NK-92 treated with Interleukin-12 subunit alpha and Interleukin-12 subunit beta, amount 100 ng/mL, for 24 hours (cell line): ENCODE measurements at places on chromosomes 2 and 18.

- no peak for DNase-seq
These were observed 664.4 kb downstream of the NYAP2 start for GRCh38 chr2:226063704-226064440.

- DNase-seq = no peak
These were observed 326.4 kb downstream of the DYSF start for GRCh38 chr2:71779774-71780105.

DNA sequence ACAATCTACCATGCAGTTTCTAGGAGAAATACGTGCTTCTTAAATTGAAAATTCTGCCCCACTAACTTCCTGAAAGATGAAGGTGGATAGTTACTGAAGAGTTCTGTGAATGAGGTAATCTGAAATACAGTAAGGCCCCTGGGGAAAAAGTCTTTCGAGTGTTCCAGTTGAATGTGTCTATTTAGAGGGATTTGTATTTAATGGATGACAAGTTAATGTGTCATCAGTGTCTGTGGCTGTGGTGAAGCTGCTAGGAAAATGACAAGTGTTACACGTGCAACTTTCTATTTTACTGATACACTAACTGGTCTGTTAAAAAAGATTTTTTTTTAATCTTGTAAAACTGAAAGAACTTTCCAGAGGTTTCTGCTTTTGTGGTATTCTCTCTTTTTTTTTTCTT, 384.6 kb downstream of the STK39 start:
- no peak for DNase-seq

- no peak for DNase-seq
These were observed 28.2 kb upstream of the IL1R1 start for GRCh38 chr2:102114290-102114721.

DNA sequence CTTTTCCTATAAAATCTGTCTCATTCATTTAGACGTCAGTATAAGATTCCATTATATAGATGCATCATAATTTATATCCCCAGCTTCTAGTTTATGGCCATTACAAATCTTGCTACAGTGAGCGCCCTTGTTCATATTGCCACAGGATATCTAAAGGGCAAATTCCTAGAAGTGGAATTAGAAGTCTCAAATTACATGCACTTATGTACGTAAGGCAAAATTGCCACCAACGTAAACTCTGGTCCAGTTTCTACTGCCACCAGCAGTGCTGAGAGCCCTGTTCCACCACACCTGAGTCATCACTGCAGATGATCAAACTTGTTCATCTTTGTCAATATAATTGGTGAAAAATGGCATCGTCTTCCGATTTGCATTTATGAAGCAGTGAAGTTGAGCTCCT, 90.9 kb upstream of the ID2 start:
- no peak for DNase-seq

GRCh38 chr2:9315280-9315847, 108.0 kb downstream of the ITGB1BP1 start:
- DNase-seq = no peak

- no peak for DNase-seq
These were observed 46.3 kb upstream of the CREB1 start for GRCh38 chr2:207483477-207483876.

DNA sequence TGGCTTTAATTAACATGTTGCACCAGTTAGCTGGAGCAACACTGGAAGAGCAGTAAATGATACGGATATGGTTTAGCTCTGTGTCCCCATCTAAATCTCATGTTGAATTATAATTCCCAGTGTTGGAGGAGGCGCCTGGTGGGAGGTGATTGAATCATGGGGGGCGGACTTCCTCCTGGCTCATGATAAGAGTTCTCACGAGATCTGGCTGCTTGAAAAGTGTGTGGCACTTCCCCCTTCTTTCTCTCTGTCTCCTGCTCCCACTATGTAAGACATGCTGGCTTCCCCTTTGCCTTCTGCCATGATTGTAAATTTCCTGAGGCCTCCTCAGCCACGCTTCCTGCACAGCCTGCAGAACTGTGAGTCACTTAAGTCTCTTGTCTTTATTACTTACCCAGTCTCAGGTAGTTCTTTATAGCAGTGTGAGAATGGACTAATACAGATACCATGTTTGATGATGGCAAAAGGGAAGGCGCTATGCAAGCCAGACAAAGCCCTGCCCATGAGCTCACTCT, 963.6 kb downstream of the SOCS6 start:
- no peak for DNase-seq

DNA sequence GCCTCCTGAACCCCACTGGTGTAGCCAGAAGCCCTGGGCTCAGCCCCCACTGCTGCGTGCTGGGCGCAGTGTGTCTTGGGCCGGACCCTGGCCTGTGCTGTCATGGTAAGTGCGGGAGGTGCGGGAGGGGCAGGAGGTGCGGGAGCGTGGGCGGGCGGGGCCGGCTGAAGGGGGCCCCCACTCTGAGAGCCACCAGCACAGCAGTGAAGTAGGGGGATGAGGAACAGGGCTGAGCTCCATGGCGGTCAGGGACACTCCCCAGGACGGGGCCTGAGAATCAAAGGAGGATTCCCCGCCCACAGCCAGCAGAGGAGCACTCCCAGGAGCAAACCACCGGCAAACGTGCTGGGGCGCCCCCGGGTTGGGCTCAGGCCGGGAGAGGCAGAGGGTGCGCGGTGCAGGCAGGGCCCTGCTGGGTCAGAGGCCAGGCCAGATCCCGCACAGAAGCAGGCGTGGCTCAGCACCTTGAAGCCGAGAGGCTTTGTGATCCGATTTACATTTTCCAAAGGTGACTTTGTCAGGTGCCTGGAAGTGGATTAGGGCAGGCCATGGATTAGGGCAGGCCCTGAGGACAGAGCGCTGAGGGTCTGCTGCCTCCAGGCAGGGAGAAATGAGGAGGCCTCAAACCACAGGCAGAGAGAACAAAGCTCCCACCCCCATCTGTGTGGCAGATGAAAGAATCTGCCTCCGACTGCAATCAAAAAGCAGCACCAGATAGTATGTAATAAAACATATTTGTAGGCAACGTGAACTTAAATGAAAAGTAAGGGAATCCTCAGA, 152.0 kb upstream of the RAB6C start:
- DNase-seq = no peak

DNA sequence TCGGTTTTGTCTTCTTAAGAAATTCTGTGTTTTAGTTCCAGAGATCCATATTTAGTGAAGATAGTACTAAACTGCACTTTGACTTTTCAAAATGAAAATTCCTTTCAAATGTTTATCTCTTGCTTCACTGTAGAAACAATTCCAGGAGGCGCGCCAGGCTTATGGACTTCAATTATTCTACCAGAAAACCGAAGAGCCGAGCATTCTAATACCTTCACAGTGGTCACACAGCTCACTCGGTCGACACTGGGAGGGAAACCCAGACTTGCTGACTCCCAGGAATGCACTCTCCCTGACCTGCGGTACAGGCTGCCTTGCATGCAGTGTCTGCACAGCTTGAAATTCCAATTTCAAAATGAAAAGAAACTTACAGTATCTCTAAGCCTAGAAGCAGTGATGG, 119.9 kb upstream of the PIEZO2 start:
- DNase-seq = no peak

DNA sequence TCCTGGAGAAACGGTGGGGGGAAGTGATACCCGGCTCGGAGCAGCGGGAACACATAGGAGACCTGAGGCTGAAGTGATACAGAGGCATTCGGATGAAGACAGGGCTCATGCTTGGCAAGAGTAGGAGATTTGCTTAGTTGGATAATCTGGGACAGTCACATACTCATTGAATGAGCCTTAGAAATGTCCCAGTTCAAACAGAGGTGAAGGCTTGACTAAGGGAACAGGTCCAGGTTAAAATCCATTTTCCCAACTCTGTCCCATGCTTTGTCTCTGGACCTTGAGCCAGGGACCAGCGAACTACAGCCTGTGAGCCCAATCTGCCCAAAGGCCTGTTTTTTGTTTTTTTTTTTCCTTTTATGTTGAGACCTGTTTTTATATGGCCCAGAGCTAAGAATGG, 1.3 kb downstream of the UGT1A6 start:
- DNase-seq = no peak

DNA sequence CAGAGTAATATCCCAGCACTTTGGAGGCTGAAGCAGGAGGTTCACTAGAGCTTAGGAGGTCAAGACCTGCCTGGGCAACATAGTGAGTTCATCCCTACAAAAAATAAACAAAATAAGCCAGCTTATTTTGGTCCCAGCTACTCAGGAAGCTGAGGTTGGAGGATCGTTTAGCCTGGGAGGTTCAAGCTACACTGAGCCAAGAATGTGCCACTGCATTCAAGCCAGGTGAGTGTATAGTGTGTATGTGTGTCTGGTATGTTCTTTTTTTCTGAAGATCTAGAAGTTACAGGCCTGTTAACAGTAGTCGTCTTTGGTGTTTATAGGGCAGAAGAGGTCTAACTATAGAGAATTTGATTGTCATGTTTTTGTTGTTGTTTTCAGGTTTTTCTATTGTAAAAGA, 40.2 kb downstream of the ZC3H15 start:
- no peak for DNase-seq

DNA sequence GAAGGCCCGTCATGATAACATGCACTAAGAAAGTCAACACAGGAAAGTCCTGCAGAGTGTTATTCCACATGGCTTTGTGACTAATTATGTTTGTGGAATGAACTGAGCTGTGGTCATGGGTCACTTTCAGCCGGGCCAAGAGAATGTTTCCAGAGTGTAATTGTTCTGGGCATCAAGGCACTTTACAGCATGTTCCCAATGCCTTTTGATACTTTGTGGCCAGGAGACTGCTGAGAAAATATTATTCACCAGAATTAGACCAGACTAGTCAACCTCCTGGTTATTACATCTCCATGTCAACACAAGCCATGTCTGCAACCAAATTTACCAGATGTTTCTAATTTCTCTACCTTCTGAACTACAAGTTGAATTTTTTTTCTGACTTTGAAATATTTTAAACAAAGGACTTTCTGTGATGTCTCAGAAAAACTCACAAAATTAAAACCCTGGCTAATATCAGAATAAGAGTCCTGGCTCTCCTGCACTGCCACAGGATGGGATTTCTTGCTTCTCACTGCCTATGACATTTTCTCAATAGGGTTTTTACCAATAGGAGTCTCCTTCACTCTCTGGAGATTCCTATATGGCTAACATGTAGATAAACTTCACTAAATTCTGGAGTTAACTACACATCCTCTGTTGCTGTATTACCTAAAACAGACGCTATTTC, 90.6 kb upstream of the WDR75 start:
- no peak for DNase-seq

- no peak for DNase-seq
These were observed 174.4 kb downstream of the RPIA start for GRCh38 chr2:88865801-88866371.

GRCh38 chr2:101802329-101802728, 104.8 kb downstream of the MAP4K4 start:
- DNase-seq = no peak

DNA sequence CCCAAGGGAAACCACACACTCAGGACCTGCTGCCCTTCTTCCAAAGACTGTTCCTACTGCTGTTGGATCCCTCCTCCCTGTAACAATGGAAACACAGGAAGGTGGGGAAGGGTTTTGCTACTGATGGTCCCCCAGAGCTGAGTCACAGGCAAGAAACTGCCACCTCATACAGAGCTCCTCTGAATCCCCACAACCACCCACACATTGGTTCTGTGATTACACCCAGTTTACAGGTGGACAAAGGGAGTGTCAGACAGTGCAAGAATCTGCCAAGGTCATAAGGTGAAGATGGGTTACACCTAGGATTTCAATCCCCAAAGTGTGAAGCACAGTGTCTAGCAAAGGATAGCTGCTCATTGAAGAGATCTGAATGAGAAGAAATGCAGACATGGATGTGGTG, 141.7 kb upstream of the LMAN1 start:
- no peak for DNase-seq

DNA sequence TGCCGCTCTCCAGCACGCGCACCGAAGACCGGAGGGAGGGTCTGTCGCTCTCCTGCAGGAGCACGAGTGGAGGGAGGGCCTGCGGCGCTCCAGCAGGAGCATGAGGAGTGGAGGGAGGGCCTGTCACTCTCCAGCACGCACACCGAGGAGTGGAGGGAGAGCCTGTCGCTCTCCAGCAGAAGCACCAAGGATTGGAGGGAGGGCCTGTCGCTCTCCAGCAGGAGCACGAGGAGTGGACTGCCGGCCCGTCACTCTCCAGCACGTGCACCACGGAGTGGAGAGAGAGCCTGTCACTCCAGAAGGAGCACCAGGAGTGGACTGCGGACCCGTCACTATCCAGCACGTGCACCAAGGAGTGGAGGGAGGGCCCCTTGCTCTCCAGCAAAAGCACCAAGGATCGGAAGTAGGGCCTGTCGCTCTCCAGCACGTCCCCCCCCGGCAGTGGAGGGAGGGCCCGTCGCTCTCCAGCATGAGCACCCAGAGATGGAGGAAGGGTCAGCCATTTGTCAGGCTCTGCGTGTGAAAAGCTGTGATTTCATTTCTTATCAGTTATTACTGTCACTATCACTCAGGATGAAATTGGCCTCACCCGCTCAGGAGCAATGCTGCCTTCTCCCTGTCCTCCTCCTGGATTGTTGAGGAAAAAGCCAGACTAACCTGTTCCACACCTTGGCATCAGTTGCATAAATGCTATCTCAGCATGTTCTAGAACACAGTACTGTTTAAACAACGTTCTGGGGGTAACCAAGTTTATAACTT, 35.9 kb downstream of the ADI1 start:
- DNase-seq = no peak
